Activated CD4-positive, alpha-beta T cell treated with anti-CD3 and anti-CD28 coated beads, Interleukin-2, amount 50 U/mL, for 1 hour (primary cell): ENCODE measurements at places on chromosomes 4 and X.
A peak's percentile ranks its signal among the peaks of the same experiment; 100 is the strongest.

DNA sequence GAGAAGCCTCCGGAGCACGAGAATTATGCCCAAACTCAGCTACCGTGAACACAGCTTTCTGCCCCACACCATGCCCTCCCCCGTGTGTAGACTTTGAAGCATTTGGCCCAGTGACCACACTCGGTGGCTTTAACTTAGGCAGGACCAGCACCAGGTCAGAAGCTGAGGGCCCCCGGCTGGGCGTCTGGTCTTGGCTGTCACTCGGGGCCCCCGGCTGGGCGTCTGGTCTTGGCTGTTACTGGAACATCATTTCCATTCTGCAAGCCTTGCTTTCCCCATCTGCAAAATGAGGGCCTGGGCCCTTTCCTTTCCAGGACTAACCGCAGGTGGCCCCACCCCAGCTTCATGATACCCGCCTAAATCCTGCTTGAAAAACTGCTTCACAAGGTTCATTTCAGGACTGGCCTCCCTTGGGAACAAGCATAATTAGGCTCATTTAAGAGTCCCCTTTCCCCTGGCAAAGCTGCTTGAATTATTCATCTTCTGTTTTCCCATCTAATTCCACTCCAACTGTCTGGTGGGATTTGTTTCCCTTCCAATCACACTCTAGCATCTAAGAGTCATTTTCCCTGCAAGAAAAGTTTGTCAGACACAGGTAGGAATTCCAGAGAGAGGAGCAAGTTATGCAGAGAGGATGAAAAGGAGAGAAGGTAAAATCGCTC lies 82.5 kb downstream of the WFS1 start:
- DNase-seq, result no peak

DNA sequence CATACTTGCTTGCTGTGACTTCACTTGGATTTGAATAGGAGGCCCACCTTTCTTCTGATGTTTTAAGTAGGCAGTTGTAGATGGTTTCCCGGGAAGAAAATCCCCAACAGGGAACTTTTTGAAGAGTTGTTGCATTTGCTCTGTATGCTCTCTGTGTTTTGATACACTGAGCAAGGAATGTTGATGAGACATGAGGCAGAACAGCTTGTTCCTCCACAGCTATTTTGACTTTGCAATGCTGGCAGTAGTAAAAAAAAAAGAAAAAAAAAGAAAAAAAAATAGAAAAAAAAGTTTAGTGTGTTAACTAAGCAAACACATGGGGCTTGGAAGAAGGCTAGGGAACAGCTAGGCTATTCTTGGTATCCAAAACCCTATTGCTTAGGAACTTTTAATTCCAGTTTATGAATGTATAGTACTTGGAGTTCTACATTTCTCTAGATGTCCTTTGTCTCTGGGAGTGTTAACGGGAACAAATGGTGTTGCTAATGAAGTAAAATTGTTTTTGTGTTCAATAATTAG lies 23.4 kb upstream of the PAQR3 start:
- DNase-seq, result no peak

DNA sequence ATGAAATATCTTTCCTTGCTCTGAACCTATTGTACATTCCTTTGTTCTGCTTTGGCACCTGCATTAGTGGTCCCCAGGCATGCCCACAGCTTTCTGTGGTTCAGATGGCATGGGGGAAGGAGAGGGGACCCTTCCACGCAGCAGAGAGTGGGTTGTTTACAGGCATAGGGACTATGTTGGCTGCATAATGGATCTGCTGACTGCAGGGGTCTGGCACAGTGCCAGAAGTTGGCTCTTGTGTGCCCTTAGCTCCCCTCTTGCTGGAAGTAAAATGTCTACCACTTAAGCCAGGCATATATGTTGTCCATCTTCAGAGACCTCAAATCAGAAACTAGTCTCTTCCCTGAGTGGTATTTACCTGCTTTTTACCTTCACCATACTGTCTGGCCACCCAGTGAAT lies 651.9 kb upstream of the PCDH7 start:
- no peak for DNase-seq

GRCh38 chr4:13371048-13371447 lies 113.1 kb downstream of the RAB28 start:
- no peak for DNase-seq

DNA sequence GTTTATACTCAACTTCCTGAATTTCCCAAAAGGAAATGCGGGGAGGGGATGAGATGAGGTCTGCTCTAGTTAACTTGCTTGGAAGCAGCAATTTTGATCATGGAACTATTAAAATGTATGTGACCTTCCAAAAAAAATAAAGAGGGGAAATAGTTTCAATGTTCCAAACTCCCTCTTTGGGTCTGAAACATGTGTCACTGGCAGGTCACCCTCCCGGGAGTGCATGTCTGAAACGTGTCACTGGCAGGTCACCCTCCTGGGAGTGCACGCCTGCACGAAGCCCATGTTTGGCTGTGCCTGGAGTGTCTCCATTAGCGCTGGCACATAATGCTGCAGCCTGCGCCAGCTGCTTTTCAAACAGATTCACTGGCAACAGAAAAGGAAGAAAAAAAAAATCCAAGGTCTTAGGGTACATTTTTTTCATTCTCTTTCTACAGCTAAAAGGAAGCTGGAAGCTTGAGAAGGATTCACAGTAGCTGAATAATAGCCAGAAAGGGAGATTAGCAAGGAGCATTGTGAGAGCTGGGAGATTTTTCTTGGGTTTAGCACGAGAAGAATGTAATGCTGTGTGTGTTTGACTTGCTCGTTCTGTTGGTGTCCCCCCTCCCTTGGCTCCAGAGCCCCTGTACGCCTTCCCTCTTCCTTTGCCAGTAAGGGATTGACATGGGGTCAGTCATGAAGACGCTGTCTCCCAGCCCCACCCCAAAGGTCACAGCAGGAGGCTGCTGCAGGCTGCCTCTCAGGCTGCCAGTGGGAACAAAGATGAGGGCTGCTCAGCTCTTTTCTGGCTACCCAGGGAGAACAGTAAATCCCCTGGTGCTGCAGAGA lies 39.2 kb upstream of the TLR3 start:
- no peak for DNase-seq

GRCh38 chr4:7989654-7990053 lies 50.0 kb upstream of the AFAP1 start:
- DNase-seq, result no peak

DNA sequence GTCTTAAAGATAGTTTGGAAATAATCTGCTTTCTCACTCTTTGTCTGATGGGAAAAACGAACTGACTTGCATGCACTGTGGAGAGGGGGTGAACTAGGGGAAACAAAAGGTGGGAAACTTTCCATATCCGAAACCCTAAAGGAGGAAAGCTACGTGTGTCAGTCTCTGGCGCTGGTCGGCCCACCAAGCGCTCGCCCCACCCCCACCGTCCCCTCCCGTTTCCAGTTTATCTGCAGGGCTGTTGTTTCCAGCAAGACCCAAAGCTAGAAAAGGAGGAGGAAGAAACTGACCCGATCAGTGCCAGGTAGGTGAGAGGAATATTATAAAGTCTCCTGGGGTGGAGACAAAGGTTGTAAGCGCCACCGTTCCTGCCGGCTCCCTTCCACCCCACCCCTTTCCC lies 552 bp downstream of the TCEAL9 start:
- no peak for DNase-seq

- DNase-seq, result no peak
Observed at GRCh38 chrX:116276261-116276660, 105.7 kb downstream of the AGTR2 start.

DNA sequence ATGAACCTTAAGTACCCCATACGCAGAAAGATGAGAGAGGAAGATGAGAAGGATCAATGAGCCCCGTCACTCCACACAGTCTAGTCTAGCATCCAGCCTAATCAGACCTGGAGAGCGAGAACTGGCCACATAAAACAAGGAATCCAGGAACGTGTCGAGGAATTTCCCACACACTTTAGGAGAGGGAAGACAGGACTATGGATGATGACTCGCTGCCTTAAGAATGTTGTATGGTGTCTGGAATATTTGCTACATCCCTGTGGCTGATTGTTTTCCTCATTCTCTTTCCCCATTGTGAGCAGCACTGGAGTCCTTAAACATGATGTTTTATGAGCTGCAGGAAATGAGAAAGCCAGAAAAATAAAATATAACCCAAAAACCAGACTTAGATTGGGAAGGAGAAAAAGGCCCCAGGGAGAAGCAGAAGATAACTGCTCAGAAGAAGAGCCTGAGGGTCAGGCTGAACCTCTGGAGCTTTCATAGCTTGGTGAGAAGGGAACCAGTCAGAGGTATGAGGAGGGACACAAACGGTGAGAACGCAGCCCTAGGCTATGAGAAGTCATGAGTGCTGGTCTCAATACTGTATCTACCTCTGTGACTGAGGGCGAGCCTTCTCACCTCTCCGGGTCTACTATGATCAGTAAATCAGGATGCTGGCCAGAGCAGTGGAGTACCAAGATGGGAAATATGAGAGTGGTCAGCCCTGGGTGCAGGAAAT lies 139.5 kb upstream of the NOCT start:
- no peak for DNase-seq

GRCh38 chrX:125205133-125205917 lies 114.3 kb upstream of the TEX13C start:
- no peak for DNase-seq

DNA sequence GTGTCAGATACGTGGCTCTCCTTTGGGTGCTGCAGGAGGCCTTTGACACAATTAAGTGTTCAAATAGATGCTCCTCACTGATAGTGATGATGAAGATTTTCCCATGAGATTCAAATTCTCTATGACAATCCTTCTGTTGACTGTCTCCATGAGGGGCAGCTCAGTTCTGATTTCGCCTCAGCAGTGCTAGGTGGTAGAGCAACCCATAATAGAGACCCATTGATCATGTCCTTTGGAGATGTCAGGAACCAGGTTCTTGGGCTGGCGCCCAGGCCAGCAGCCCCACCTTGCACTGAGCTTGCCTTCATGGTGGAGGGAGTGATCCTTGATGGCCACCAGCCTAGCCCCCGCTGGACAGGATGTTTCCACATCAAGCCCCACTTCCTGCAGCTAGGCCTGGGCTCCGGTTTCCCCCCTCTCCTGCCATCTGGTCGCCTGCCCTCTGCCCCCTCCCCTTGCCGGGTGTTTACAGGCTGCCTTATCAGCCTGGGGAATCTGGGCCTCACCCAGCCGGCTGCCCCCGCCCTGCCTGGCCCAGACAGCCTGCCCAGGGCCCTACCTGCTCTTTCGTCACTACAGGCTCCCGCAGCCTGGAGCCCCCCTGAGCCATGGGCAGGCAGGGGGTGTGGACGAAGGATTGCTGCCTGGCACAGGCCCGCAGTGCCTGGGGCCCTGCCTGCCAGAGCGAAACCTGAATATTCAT lies 12.6 kb downstream of the ELF4 start:
- peak; percentile 45 for DNase-seq

DNA sequence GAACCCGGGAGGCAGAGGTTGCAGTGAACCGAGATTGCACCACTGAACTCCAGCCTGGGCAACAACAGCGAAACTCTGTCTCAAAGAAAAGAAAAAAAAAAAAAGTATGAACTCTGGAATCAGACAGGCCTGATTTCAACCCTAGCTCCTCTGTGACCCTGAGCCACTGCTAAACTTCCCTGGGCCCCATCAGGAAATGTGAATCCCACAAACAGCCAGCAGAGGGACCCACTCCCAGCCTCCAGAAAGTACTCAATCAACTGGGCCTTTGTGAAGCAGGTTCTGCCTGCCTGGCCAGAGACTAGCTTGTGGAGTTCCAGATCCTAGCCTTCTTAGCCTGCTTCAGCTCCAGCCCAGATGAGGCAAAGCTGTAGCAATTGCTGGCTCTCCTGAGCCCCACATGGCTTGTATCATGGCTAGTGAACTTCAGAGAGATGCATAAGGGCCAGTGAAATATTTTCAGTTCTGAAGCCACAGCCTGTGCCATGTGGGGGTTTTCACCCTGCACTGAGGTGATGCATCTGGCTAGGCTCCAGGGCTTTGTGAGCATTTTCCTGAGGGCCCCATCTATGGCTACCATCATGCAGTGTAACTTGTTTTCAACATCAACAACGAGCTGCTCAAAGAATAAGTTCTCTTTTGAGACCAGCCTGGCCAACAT lies 7.2 kb upstream of the IDS start:
- DNase-seq, result peak; percentile 59
